NCI-H1930 (cell line): ENCODE measurements at places on chromosomes 11 and 22.

- DNase-seq = no peak
These were observed 6.7 kb downstream of the PLAAT2 start for GRCh38 chr11:63556404-63557013.

DNA sequence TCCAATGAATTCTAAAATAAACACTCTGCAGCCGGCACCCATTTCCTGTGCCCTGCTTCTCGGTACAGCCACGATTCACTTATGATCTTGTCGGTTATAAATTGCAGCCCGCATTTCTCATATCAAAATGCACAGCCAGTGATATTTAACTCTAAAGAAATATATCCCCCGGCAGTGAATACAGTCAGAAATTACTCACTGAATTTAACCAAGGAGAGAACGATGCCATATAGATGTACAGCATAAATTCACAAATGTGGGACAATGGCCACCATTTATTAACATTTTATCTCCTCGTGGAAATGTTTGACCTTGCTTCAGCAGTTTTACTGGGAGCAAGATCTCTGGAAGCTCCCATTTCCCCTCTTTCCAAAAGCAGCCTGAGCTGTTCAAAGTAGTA is 1517.8 kb downstream of the BRD1 start:
- DNase-seq = no peak

- no peak for DNase-seq
These were observed 16.0 kb downstream of the PIM3 start for GRCh38 chr22:49976439-49977175.

GRCh38 chr11:21411104-21411503 is 741.7 kb downstream of the NELL1 start:
- DNase-seq = no peak

DNA sequence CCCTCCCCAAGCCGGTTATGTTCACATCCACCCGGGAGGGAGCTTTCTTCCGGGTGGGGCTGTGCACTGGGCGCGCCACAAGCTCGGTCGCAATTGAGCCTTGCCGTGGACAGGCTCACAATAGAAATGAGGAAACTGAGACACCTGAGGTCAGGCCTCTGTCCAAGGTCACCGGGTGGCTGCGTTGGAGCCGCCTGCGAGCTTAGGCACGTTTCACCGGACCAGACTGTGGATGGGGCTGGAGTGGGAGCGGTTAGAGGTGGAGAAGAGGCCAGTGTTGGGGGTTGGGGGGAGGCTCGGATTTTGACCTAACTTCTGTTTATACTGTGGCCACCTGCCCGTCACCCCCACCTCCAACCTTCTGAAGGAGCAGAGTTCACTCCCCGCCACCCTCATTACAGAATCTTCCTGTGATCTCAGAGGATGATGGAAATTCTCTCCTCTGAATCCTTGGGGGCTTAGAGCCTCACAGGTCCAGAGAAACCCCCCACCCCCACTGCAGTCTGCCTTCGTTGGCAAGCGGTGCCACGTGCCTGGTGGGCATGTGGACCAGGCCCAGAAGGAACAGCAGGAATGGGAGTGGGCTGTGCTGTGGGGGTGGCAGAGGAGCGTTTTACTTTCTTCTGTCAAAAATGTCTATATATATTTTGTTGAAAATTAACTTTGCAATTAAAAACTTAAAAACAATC is 631 bp upstream of the NPTXR start:
- no peak for DNase-seq

DNA sequence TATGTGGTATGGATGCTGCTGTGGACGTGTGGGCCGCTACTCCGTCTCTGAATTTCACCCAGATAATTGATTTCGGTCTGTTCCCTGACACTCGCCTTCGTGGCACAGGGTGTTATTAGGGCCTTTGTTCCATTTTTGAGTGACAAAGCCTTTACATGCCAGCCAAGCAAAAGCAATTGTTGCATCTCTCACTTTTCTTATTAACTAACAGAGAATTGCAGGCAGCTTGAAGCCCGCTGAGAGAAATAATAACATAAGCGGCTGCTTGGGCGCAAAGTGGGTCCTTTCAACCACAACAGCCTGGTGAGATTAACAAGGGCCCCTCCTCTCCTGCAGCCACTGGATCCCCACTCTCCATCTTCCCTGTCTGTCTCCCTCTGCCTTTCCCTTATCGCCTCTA is 449.4 kb downstream of the NTM start:
- no peak for DNase-seq

GRCh38 chr11:66459138-66459778 is 7.4 kb upstream of the PELI3 start:
- no peak for DNase-seq

DNA sequence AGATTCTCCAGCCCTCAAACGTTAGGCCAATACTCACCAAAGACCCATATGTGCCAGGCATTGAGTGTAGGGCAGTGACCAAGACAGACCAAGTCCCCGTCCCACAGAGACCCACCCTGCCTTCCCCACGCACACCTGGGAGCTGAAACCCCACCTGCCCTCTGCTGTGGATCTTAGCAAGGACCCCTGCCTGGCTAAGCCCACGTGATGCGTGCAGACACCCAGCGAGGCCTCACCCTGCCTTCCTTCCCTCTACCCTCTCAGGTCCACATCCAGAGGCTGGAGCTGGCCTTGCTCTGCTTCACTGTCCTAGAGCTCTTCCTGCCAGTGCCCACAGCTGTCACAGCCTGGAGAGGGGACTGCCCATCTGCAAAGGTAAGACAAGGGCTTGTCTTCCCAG is 10.2 kb downstream of the MS4A10 start:
- DNase-seq = no peak

- DNase-seq = no peak
These were observed 4.8 kb downstream of the MAP3K11 start for GRCh38 chr11:65609229-65609628.

- no peak for DNase-seq
These were observed 42.6 kb downstream of the BRD1 start for GRCh38 chr22:49785046-49785521.

DNA sequence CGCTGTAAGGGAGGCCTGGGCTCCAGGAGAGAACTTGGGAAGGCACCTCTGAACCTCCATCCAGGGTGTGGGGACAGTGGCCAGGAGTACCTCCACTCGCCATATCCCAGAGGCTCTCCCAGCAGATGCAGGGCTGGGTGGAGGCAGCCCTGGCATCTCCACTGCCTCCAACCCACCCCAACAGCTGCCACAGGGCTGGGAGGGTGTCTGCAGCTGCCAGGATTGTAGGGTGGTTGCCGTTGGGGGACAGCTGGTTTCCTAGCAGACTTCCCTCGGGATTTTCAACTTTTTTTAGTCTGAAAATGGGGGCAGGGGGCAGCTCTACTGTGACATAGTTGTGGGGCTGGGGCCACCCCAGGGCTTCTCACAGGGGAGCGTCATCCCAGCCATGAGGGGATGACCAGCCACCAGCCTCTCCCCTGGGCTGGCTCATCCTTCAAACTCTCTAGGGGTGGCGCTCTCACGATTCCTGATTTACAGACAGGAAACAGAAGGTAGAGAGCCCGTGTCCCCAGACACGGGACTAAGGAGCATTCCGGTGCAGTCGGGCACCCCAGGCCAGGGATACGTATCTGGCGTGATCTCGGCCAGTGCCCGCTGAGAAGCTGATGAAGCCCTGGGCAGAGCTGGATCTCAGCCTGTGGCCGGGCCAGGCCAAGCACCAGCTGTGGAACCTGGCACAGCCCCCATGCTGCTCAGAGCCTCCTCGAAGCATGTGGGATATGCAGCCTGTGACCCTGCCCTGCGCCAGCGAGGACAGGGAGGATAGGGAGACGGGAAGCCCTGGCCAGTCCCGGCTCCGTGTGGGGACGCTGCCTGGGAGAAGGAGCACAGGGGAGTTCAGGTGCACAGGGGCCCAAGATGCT is 9.9 kb downstream of the PRR5 start:
- DNase-seq = no peak

DNA sequence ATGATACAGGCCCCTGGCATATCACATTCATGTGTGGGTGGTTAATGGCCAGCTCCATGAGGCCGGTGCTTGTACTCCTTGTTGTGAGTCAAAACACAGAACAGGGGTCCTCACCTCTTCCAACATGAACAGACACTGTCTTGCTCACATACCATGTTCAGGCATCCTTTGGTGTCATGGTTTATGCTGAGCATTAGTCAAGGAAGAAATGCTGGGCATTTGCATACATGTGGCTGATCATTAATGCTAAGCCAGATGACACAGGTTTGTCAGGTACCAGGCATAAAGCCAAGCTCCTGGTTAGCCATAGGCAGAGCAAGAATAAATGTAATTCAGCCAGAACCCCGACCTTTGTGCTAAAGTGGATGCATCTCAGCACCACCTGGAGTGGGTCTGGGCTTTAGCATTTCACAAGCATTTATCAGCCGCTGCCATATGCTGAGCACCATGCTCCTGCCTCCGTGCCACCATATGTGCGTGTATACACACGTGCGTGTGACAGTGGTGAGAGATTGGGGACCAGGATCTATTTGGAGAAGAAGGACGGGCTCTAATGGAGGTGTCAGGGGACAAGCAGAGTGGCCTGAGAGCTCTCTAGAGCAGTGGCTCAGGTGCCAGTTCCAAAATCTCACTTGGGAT is 55.0 kb downstream of the MICAL2 start:
- no peak for DNase-seq

GRCh38 chr22:20439928-20440575 is 2.4 kb upstream of the SCARF2 start:
- DNase-seq = no peak

- no peak for DNase-seq
These were observed 120.7 kb upstream of the SERPIND1 start for GRCh38 chr22:20653012-20653794.

- DNase-seq = no peak
These were observed 30.1 kb upstream of the ANO5 start for GRCh38 chr11:22162756-22163155.

DNA sequence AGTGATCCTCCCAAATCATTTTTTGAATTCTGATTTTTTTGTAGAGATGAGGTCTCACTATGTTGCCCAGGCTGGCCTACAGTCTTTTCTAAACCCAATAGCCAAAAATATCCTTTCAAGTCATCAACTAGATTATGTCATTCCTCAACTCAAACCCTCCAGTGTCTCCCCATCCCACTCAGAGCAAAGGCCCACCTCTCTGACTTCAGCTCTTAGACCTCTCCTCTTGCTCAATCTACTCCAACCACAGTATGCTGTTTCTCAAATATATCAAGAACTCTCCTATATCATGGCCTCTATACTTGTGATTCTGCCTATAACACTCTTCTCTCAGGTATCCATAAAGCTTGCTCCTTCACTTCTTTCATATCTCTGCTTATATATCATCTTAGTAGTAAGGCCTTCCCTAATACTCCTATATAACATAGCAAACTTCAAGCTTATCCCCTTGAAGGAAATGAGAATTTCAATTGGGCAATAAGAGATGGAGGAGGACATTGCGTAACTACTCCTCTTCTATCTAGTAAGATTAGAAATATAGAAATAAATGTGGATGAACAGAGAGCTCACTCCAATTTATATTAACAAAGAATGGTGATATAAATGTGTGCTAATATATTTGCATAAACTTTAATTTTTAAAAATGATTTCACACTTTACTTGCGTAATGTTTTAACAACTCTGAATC is 24.5 kb downstream of the DLG2 start:
- no peak for DNase-seq

DNA sequence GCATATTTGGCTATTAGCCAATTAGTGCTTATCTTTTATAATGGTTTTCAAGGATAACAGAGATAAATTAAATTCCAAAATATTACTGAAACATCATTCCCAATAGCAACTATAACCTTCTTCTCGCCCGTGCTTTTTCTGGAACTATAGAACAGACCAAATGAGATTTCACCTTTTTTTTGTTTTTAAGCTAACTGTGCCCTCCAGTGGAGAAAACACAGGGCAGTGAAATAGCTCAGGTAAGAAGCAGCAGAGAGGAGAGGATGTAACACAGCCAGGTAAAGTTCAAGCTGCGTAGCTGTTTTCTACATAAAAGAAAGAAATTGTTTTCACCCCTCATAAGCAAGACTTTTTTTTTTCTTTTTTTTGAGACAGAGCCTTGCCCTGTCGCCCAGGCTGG is 28.2 kb downstream of the HSD17B12 start:
- no peak for DNase-seq

DNA sequence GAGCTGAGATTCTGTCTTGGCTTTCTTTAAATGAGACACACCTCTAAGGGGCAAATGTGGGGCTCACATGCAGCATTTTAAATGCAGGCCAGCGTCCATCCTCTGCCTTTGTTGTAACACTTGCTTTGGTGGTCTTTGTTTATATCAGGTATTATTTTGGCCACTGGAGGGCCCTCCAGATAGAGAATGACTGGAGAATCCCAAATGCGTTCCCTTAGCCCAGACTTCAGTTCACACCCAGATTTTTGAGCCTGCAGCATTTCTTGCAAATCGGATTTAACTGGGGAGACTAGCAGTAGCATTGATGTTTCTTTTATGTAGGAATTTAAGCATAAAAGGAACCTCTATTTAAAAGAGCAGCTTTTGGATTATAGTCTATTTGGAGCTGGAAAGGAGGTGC is 200.2 kb upstream of the SORL1-AS1 start:
- no peak for DNase-seq

GRCh38 chr11:78783846-78784245 is 209.2 kb upstream of the NARS2 start:
- no peak for DNase-seq

DNA sequence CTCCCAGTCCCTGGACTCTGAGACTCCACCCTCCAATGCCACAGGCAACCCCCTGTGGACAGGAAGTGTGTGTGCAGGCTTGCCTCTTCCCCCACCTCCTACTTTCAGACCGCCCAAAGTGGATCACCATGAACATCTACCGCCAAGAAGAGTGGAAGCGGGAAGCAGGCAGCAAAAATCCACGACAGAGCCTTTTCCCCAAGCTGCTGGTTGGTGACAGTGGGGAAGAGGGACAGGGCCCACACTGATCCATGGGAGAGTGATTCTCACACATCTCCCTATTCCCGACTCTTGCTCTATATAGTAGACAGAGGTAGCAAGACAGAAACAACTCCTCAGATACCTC is 53.4 kb upstream of the SPATA19 start:
- DNase-seq = no peak

GRCh38 chr22:19520566-19521305 is 3.5 kb downstream of the CLDN5 start:
- DNase-seq = no peak

- DNase-seq = no peak
These were observed 54.6 kb downstream of the MCM5 start for GRCh38 chr22:35454416-35455054.

GRCh38 chr22:44615602-44616180 is 86.3 kb upstream of the PRR5 start:
- no peak for DNase-seq

GRCh38 chr11:132901638-132902471 is 630.4 kb downstream of the OPCML start:
- no peak for DNase-seq

- no peak for DNase-seq
These were observed 47.7 kb downstream of the SLC35F2 start for GRCh38 chr11:107810875-107811274.

GRCh38 chr11:34252651-34253050 is 105.2 kb downstream of the ABTB2 start:
- DNase-seq = no peak

- DNase-seq = no peak
These were observed 142.0 kb downstream of the TRIM29 start for GRCh38 chr11:119995730-119996491.
